ENCODE measurements at places on chromosomes 12 and 14. TPM values are rescaled to one million over a fixed set of nuclear protein-coding genes. Genes with fewer than 3 reads are reported as not detected.

MRPS35 gene
- total RNA-seq = 32.1 TPM

P3H3 gene
- 1.4 TPM for total RNA-seq

AVPR1A gene
- 14.6 TPM for total RNA-seq

TMPRSS12 gene
- not detected for total RNA-seq

MEG3 gene
- total RNA-seq = 26.7 TPM

CCDC198 gene
- total RNA-seq = 27.4 TPM

Measured in left lobe of liver (tissue), 2 donors.